ENCODE measurements at places on chromosomes 3 and 15. TPM values are rescaled to one million over a fixed set of nuclear protein-coding genes. Genes with fewer than 3 reads are reported as not detected.

DNA sequence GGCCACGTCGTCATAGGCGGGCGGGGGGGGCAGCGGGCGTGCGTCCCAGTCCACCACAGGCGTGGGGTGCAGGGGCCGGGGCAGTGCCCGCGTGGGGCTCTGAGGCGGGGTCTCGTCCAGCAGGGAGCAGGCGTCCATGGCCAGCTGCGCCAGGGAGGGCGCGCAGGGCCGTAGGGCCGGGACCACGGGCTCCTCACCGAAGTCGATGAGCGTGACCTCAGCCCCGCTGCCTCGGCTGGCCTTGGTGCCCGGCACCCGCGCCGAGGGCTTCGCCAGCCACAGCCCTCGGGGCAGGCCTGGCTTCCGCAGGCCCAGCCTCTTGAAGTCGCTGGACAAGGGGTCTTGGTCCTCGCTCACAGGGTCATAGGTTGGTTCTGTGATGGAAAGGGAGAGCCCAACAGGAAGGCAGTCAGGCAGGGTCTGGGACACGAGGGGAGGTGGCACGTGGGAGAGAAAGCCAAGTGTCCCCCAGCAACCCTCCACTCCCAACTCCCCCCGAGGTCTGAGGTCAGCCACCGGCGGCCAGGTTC, 40.0 kb downstream of the TNK2 start:
- H3K4me1 ChIP-seq = no peaks in the 10 kb centered on the region
- H3K27me3 ChIP-seq = no peaks in the 10 kb centered on the region
- no peak overlapping the region for H3K4me3 ChIP-seq
- no peak overlapping the region for H3K27ac ChIP-seq

DNA sequence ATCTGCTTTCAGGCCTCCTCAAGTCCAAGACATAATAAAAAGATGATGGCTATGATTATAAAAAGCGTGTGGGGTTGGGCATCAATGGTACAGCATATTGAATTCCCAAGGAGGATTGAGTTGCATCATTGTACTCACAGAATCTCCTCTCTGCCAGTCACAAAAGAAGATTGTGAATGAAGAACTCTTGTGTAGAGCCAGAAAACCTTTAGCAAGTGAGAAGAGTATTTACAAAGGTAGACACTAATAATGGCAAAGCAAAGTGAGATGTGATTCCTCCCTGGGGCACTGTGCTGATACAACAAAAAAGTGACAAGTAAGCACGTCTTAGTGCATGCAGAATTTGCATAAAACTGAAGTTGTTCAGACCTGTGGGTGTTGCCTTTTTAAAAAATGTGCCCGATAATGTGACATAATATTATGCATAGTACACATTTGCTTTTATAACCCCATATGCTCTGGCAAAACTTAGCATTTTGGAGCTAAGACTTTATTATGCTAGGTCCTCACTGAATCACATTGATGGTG, 291.2 kb upstream of the TBC1D5 start:
- peaks cover 5% of the 10 kb centered on the region for H3K4me1 ChIP-seq
- no peak for DNase-seq
- no peak overlapping the region for H3K4me3 ChIP-seq
- no peaks in the 10 kb centered on the region for H3K27me3 ChIP-seq
- no peaks in the 10 kb centered on the region for H3K36me3 ChIP-seq
- H3K27ac ChIP-seq = no peak overlapping the region

GRCh38 chr3:192467230-192468140, 259.9 kb downstream of the FGF12 start:
- no peaks in the 10 kb centered on the region for H3K4me1 ChIP-seq
- H3K27me3 ChIP-seq = peaks cover 9% of the 10 kb centered on the region
- no peak overlapping the region for H3K27ac ChIP-seq
- DNase-seq = peak; percentile 91
- H3K4me3 ChIP-seq = no peak overlapping the region

DNA sequence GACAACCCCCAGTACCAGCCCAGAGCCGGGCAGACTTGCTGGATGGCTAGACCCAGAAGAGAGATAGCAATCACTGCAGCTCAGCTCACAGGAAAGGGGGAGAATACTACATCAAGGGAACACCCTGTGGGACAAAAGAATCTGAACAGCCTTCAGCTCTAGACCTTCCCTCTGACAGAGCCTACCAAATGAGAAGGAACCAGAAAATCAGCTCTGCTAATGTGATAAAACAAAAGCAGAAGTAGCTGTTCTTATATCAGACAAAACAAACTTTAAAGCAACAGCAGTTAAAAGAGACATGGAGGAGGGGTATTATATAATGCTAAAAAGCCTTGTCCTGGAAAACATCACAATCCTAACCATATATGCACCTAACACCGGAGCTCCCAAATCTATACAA, 283.3 kb downstream of the KLF13 start:
- H3K27ac ChIP-seq = no peak overlapping the region
- H3K27me3 ChIP-seq = no peaks in the 10 kb centered on the region
- H3K4me1 ChIP-seq = no peaks in the 10 kb centered on the region
- no peak for DNase-seq
- no peak overlapping the region for H3K4me3 ChIP-seq

- DNase-seq = no peak
- H3K27me3 ChIP-seq = no peaks in the 10 kb centered on the region
- H3K4me3 ChIP-seq = no peak overlapping the region
- H3K36me3 ChIP-seq = no peaks in the 10 kb centered on the region
Measured at GRCh38 chr3:196096382-196096953, 14.6 kb upstream of the TFRC start.

- no peaks in the 10 kb centered on the region for H3K36me3 ChIP-seq
- H3K27ac ChIP-seq = no peak overlapping the region
- peak; percentile 94 for DNase-seq
Measured at GRCh38 chr15:40506964-40507571, 36.3 kb downstream of the CHST14 start.

- no peak for DNase-seq
- no peak overlapping the region for H3K27ac ChIP-seq
- H3K4me1 ChIP-seq = peaks cover 15% of the 10 kb centered on the region
Measured at GRCh38 chr3:170997961-170998913, 28.3 kb downstream of the SLC2A2 start.

GRCh38 chr3:153617463-153617862, 455.4 kb downstream of the RAP2B start:
- no peak for DNase-seq
- peaks cover 20% of the 10 kb centered on the region for H3K4me1 ChIP-seq
- no peak overlapping the region for H3K4me3 ChIP-seq
- no peak overlapping the region for H3K27ac ChIP-seq

DNA sequence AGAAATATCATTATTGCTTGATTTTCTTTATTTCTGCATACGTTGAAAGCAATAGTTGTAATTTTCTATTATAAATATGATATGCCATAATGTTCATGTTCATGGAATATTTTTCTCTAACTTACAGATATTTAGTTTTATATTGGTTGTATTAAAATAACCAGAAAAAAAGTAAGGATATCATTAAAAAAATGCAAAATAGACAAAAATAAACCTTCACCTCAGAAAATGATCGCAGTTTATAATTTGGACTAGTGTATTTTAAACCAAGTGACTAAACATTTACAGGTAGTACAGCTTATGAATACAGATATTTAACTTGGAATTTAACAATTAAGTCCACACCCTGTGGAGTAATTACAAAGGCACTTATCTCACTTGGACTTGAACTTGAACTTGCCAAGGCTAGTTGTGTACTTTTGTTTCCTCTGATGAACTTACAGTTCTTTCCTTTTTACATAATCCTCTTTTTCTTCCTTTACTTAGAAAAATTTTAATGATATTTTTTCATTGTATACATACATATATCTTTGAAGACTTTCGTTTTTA, 156.7 kb downstream of the CHL1 start:
- no peaks in the 10 kb centered on the region for H3K4me1 ChIP-seq
- no peaks in the 10 kb centered on the region for H3K27me3 ChIP-seq
- H3K27ac ChIP-seq = no peak overlapping the region
- no peak for DNase-seq
- H3K4me3 ChIP-seq = no peak overlapping the region

DNA sequence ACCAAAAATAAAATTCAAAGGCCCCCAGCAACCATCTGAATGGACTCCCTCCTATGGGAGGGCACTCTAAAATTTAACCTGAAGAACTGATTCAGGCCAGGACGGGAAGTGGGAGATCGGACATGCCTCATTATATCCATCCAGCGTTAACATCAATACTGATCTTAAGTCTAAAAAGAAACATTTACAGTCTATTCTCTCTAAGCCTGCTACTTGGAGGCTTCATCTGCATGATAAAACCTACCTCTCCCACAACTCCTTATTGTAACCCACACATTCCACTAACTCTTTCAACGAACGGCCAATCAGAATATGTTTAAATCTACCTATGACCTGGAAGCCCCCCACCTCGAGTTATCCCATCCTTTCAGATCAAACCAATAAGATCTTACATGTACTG, 68.4 kb downstream of the HERC1 start:
- no peak overlapping the region for H3K4me3 ChIP-seq
- DNase-seq = peak; percentile 44
- H3K4me1 ChIP-seq = no peaks in the 10 kb centered on the region
- H3K36me3 ChIP-seq = no peaks in the 10 kb centered on the region
- peak overlapping the region; percentile 65 for H3K27ac ChIP-seq

GRCh38 chr15:92141607-92142006, 252.1 kb upstream of the ST8SIA2 start:
- no peaks in the 10 kb centered on the region for H3K4me1 ChIP-seq
- no peak overlapping the region for H3K4me3 ChIP-seq
- no peak overlapping the region for H3K27ac ChIP-seq
- DNase-seq = no peak

GRCh38 chr15:100277087-100277855, 64.5 kb downstream of the ADAMTS17 start:
- no peak overlapping the region for H3K4me3 ChIP-seq
- no peak overlapping the region for H3K27ac ChIP-seq
- no peaks in the 10 kb centered on the region for H3K27me3 ChIP-seq
- no peak for DNase-seq

GRCh38 chr15:28068930-28069329, 30.2 kb downstream of the OCA2 start:
- peaks cover 7% of the 10 kb centered on the region for H3K4me1 ChIP-seq
- H3K27ac ChIP-seq = no peak overlapping the region
- H3K4me3 ChIP-seq = peak overlapping the region; percentile 38
- no peaks in the 10 kb centered on the region for H3K27me3 ChIP-seq

- no peaks in the 10 kb centered on the region for H3K4me1 ChIP-seq
- DNase-seq = no peak
- no peak overlapping the region for H3K4me3 ChIP-seq
- no peaks in the 10 kb centered on the region for H3K27me3 ChIP-seq
Measured at GRCh38 chr3:169603661-169604060, 59.9 kb downstream of the MECOM start.

DNA sequence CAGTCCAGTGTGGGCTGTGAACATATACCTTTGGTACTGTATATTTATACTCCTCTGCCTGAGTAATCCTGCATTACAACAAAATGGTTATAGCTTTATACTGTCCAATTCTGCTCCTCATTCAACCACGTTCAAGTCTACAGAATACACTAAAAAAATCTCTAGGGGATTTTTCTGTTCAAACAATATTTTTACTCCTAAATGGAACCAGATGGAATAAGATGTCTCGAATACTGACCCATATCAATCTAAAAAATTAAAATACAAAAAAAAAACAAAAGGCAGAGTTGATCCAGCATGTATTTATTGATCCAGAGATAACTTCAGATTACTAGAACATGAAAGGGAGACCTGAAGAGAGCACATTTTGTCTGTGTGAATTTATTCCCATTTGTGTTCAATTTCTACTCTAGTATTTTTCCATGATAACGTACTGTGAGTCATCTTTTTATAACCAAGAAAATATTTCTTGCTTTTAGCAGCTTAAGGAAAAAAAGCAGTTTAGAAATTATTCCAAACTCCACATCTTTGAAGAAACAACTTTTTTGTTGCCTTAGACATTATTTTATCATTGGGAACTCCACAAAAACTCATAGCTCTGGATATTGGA, 910.7 kb downstream of the TBL1XR1 start:
- H3K4me1 ChIP-seq = no peaks in the 10 kb centered on the region
- DNase-seq = no peak
- H3K4me3 ChIP-seq = no peak overlapping the region

GRCh38 chr3:189586941-189587663, 44.1 kb upstream of the TP63 start:
- no peaks in the 10 kb centered on the region for H3K4me1 ChIP-seq
- H3K4me3 ChIP-seq = no peak overlapping the region
- DNase-seq = no peak
- H3K27me3 ChIP-seq = no peaks in the 10 kb centered on the region
- no peaks in the 10 kb centered on the region for H3K36me3 ChIP-seq
- no peak overlapping the region for H3K27ac ChIP-seq

- no peak overlapping the region for H3K27ac ChIP-seq
- no peak for DNase-seq
- no peaks in the 10 kb centered on the region for H3K4me1 ChIP-seq
- H3K4me3 ChIP-seq = no peak overlapping the region
- H3K27me3 ChIP-seq = no peaks in the 10 kb centered on the region
Measured at GRCh38 chr3:167941234-167941995, 154.3 kb downstream of the GOLIM4 start.

DNA sequence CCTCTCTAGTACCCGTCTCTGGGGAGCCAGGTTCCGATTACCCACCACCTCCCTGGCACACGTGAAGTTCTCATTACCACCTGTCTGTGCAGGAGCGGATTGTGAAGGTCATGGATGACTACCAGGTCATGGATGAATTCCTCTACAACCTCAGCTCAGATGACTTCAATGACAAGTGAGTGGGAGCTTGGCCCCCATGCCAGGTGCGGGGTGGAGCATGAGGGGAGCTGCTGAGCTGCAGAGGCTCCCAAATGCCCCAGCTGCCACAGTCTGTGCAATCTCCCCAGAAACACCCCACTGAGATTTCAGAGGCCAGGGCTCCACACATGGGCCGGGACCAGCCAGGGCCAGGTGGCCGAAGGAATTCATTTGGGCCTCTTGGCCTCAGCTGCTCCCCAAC, 34.3 kb downstream of the DNAH1 start:
- DNase-seq = no peak
- no peak overlapping the region for H3K27ac ChIP-seq
- H3K4me3 ChIP-seq = no peak overlapping the region
- no peaks in the 10 kb centered on the region for H3K36me3 ChIP-seq

- no peak for DNase-seq
- no peak overlapping the region for H3K4me3 ChIP-seq
- H3K36me3 ChIP-seq = peaks cover 66% of the 10 kb centered on the region
- H3K4me1 ChIP-seq = no peaks in the 10 kb centered on the region
- no peaks in the 10 kb centered on the region for H3K27me3 ChIP-seq
Measured at GRCh38 chr15:25391971-25392721, 46.7 kb downstream of the UBE3A start.

Gene CHRNA5
- total RNA-seq = 7.2 TPM

Gene ANKRD34C
- total RNA-seq = not detected

Gene COLQ
- 2.0 TPM for total RNA-seq

Gene TRPM1
- total RNA-seq = not detected

Gene SERINC4
- 0.15 TPM for total RNA-seq

Gene OPA1
- total RNA-seq = 64.1 TPM

Gene DLL4
- total RNA-seq = 0.64 TPM

Data from endodermal cell (in vitro differentiated cells).